ENCODE measurements at places on chromosomes 2 and 18.

GRCh38 chr18:61127714-61128467 lies 205.3 kb upstream of the CDH20 start:
- no peak for DNase-seq

DNA sequence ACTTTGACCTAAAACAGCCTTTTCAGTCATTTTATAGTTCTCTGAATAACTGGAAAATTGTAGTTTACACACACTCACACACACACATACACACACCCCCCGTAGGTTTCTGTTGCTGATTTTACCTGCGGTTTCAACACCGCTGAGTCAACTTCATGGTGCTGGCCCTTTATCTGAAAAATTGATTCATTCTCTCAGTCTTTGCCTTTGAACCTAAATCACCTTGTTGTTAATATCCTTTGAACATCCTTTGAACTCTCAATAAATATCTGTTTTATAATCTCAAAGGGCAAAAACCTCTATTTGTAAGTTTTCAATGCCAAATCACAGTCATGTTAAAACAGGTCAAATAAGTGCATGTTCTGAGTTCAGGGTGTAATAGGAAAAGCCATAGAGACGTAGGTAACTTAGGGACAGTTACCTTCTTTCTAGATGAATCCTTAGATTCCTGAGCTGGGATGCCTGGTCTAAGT lies 109.0 kb upstream of the BZW1 start:
- no peak for DNase-seq

DNA sequence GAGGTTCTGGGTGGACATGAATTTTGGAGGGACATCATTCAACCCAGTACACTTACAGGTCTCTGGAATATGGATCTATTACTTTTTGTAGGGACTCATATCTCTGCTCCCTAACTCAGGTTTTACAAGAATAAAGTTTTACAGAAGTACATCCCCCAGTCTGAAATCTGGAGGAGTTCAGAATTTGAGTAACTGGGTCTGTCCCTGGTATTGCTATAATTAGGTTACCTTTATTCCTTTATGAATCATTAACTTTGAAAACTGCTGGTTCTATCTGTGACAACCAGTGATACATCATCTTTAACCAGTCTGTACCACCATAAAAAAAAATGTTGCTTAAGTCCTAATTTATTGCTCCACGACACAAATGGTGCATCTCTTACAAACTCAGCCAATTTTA lies 59.9 kb downstream of the INSIG2 start:
- DNase-seq = no peak

DNA sequence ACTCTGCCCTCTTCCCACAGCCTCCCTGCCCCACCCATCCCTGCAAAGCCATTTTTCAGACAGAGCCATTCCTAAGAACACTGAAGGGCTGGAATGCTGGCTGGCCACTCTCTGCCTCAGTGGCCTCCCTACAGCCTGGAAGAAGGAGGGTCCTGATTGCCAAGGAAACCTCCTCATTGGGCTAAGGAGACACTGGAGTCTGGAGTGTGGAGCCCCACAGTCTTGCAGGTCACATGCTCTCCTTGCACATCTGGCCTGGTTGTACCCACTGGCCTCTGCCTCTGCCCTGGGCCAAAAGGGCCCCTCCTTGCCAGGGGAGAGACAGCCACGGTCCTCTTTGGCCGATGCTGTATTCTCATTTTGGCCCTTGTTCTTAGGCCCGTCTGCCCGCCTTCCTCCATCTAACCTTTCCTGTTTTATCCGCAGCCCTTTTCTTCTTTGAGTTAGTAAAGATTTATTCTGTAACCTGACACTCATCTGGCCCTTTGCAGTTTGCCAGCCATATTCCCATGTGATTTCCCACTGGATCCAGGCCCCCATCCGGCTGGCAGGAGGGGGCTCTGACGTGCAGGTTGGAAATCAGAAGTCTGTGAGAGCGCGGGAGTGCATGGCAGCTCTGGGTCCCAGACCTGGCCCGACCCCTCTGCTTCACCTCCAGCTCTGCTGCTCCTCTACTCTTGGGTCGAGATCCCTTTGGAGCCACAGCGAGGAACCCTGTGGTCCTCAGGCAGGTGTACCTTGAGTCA lies 11.0 kb upstream of the CATIP start:
- no peak for DNase-seq

DNA sequence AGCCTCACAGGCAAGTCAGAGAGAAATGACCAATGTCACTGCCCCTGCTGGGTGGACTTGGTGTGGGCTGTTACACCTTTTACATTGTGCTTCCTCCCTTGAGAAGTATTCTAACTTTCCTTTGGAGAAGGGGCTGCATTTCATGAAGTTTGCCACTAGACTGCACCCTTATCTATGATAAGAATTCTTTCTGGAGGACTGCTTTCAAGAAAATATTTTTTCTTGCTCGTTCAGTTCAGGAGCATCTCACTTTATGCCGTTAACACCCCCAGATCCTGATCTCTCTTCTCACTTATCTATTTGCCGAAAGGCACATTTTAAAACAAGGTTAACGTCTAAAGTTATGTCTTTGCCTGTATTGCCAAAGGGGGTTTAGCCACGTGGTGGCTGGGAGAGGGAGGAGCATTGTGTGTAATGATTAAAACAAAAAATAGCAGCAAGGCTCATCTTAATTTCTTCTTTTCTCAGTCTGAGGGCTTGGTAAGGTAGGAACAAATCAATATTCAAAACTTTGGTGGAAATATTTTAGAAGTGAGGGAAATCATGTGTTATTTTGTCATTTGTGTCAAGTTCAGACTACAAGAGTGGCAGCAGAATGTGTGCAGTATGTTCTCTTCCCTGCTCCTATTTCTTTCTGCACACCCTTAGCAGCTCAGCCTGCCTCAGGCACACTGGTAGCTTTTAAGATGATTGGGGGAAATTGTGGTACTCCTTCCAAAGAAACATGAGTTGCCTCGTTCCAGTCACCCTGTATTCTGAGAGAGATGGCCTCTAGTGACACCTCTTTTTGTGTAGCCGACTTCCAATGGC lies 1.6 kb upstream of the IGFBP5 start:
- DNase-seq = no peak

- DNase-seq = no peak
These were observed 139.2 kb upstream of the VRK2 start for GRCh38 chr2:57907411-57907810.

GRCh38 chr2:181457121-181457740 lies at the start of gene ITGA4:
Gene ITGA4, plus strand, starts transcription at chr2:181457386. Its CDS starts 269 bp downstream, at chr2:181457655.
- peak; percentile 85 for DNase-seq

GRCh38 chr2:180507028-180507427 lies 473.4 kb upstream of the UBE2E3 start:
- no peak for DNase-seq

- no peak for DNase-seq
These were observed 56.4 kb downstream of the SCN3A start for GRCh38 chr2:165147186-165148045.

- no peak for DNase-seq
These were observed 70.6 kb downstream of the CTAGE1 start for GRCh38 chr18:22346953-22347605.

DNA sequence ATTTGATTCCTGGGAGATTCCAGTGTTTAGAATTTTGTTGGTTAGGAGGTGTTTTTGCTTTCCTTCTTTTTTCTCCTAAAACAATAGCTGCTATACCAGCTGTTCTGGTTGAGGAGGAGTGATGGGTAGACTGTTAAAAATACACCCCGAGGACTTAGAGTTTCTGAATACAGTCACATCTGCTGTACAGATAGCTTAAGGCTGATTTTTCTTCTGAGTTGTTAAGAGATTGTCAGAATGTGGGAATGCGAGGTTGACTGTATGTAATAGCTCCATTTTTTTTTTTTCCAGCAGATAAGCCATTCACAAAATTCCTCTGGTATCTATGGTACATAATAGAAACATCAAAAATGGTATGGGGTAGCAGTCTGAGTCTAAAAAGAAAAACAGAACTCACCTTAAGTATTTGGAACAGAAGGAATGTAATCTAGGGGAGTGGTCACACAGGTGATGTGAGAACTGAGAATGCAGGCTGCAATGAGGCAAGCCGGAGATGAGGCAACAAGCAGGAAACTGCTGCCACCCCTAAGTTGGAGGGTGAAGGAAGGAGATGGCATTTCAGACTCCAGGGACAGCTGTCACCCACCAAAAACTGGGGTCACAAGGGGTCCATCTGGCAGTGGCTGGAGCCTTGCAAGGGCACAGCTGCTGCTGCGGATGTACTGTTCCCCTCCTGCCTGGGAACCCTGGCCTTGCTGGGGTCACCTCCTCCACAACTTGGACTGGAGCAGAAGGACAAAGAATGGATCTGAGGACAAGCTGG lies 2.4 kb downstream of the DGKD start:
- no peak for DNase-seq

- no peak for DNase-seq
These were observed 126.1 kb downstream of the MYCN start for GRCh38 chr2:16066261-16067036.

DNA sequence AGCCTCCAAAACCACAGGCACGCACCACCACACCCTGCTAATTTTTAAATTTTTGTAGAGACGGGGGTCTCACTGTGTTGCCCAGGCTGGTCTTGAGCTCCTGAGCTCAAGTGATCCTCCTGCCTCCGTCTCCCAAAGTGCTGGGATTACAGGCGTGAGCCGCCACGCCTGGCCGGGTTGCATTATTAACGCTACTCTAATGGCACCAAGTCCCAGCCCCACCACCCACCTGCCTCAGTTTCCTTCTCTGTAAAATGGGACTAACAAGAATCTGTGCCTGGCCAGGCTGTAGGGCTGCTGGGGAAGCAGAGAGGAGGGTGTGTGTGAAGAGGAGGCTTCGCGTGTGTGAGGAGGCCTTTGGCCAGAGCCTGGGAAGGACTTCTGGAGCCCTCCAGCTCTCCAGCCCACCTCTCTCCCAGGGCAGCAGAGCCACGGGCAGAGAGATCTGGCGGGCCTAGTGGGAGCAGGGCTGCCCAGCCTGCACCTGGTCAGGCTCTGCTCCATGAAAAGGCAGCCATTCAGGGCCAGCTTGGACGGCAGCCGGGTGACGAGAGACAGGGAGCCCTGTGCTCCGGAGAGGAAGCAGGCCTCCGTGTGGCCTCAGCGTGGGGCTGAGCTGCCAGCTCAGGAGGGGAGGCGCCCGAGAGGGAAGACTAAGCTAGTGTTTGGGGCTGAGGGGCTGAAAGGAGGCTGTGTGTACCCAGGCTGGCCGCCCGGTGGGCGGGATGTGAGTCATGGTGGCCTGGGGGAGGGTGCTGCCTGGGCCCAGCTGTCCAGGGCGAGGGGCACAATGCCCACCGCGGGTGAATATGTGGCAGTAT lies 7.4 kb upstream of the B3GNT7 start:
- no peak for DNase-seq

GRCh38 chr2:34660741-34661140 lies 1061.6 kb upstream of the FAM98A start:
- DNase-seq = no peak

DNA sequence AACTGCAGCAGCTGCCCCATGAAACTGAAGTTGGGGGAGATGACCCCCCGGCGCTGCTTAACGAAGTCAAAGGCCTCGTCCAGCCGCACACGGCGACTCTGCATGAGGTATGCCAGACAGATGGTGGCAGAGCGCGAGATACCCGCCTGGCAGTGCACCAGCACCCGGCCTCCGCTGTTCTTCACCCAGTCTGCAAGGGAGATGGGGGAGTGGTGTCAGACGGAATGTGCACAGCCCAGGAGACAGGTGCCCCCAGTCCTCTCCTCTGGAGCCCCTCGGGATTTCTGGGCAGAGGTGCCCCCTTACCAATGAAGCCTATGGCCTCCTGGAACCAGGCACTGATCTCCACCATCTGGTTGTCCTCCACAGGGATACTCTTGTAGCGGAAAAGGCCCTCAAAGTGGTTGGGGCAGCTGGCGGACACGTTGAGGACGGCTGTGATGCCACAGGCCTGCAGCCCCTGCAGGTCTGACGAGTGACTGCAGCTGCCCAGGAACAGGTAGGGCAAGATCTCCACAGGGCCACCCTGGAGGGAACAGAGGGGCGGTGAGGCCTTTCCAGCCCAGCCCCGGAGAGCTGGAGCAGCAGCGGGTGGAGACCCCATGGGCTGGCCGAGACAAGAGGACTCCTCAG lies 1.3 kb downstream of the DUSP2 start:
- no peak for DNase-seq

DNA sequence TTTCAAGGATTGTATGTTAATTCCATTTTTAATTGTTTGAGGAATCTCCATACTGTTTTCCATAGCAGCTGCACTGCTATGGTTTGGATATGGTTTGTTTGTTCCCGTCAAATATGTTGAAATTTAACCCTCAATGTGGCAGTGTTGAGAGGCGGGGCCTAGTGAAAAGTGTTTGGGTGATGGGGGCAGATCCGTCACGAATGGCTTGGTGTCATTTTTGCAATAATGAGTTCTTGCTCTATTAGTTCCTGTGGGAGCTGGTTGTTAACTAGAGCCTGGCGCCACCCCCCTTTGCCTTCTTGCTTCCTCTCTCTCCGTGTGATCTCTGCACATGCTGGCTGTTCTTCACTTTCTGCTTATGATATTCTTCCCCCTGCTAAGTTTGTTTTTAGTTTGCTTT lies 71.4 kb upstream of the LDLRAD4 start:
- DNase-seq = no peak

DNA sequence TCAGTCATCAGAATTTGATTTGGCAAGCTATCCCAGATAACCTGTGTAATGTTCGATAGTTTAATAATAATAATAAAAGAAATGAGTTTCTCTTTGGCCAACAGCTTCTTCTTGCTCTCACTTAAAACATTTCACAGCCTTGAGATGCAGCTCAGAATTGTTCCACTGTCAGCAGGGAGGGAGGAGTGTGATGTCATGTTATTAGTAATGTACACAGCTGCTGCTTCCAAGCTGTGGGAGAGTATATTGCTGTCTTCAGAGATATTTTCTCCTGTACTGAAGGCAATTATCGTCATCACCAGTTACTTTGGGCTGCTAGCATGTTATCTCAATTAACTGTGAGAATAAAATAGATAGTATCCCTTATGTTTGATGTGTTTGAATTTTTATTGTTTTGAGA lies 146.9 kb upstream of the MAP3K20 start:
- no peak for DNase-seq

GRCh38 chr2:84925336-84925723 lies 19.9 kb downstream of the TMSB10 start:
- no peak for DNase-seq

GRCh38 chr2:71472019-71472418 lies 18.7 kb downstream of the DYSF start:
- DNase-seq = no peak

DNA sequence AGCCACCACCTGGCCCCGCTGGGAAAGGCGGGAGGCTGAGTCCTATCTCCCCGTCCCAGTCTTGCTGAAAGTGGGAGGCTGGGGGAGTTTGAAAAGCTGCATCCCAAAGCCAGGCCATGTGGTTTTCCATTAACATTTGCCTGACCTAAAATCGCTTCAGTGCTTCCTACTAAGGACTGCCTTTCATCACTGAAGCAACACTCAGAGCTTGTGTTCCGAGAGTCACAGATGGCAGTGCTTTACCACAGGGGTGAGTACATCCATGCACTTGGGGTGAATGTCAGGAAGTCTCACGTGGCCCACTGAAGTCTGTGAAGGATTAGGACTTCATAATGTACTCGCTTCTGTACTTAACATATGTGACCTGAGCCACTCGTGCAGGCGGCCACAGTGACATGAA lies 43.3 kb downstream of the PXDN start:
- no peak for DNase-seq

GRCh38 chr2:192775459-192776262 lies 580.9 kb upstream of the TMEFF2 start:
- DNase-seq = no peak
